ENCODE measurements at places on chromosomes 16 and 17. TPM values are rescaled to one million over a fixed set of nuclear protein-coding genes. Genes with fewer than 3 reads are reported as not detected.

DNA sequence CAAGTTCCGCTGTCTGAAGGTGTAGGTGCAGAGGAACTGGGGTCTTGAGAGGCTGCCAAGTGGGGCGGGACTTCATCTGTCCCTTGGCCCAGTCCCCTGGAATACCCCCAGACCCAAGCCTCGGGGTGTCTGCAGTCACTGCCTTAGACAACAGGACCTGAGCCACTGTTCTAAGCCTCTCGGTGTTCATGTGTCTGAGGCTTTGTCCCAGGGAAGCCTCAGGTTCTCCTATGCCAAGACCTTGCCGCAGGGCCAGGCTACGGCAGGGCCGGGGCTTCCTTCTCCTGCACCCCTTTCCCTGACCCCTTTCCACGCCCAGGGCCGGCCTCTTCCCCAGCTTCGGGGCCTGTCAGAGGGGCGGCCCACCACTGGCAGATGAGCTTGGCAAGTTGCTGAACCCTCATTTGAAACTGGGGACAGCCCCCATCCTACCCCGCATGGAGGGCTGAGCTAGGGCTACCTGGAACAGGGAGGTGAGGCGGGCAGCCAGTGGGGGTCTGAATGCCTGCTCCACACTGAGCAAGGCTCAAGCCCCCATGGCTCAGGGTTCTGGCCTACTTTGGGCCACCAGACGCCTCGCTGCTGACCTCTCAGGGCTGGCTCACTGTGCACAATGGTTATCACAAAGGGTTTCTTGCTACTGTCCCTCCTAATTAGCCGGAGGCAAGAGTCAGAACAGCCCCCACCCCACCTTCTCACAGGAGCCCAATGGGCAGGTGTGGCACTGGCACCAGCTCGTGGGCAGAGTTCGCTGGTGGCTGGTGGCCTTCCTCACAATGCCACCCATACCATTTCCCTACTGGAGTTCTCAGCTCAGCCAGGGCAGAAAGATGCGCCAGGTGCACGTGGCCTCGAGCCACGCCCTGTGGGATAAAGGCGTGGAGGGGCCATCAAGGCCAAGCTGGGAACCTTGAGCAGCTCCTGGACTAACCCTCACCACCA is 7.1 kb downstream of the LITAFD start:
- DNase-seq = no peak

Gene CLEC19A
- 0.08 TPM for polyA plus RNA-seq

GRCh38 chr17:4901648-4902344 is 1.1 kb downstream of the CHRNE start:
- no peak for DNase-seq

DNA sequence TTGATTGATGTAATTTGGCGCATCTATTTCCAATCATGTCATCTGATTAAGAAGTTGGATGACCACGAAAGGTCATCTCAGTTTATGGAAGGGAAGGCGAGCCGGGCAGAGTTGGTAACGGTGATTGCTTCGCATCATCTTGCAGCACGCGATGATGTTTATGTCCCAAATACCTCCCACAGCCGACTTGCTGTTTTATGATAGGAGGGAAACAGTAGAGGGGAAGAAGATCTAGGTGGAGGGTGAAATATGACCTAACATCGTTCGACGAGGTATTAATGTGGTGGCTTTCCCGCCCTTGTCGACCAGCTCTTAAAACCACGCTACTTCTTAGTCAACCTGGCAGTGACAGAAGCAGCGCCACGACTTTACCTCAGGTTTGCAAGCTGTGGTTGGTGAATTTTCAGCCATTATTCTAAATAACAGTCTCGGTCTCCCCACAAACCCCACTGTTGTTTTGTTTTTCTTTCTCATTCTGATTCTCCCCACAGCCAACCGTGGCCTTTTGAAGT is 805 bp upstream of the TANC2 start:
- peak; percentile 15 for DNase-seq

DNA sequence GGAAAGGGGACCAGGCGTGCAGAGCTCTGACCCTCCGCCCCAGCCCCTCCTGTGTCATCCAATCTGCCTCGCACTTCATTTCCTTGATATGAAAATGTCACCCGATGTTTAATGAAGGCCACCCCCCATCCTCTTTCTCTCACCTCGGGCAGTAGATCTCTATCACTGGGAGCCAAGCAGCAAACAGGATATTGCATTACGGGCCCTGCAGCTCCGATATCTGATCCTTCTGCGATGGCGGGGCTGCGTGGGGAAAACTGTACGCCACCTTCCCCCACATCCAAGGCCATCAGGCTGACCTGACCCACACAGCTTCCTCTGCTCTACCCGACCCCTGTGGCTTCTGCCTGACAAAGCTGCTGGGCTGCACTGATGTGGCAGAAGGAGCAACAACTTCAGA is 74.9 kb downstream of the DYNLRB2 start:
- DNase-seq = no peak

Gene SRCAP
- polyA plus RNA-seq = 39.2 TPM

Gene GGT6
- 6.8 TPM for polyA plus RNA-seq
